ENCODE measurements at places on chromosomes 1 and 21. TPM values are rescaled to one million over a fixed set of nuclear protein-coding genes. Genes with fewer than 3 reads are reported as not detected.

DNA sequence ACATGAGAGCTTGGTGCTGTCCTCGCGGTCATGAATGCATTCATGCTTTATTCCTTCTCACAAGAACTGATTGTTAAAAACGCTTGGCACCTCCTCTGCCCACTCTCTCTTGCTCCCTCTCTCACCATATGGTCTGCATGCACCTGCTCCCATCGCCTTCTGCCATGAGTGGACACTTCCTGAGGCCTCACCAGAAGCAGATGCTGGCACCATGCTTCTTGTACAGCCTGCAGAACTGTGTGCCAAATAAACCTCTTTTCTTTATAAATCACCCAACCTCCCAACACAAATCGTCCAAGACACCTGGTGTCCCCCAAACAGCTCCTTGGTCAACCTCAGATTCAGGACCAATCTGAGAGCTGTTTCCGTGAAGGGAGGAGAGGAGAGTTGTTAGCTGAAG is 43.3 kb upstream of the PCBP3 start:
- DNase-seq, result peak; percentile 8

DNA sequence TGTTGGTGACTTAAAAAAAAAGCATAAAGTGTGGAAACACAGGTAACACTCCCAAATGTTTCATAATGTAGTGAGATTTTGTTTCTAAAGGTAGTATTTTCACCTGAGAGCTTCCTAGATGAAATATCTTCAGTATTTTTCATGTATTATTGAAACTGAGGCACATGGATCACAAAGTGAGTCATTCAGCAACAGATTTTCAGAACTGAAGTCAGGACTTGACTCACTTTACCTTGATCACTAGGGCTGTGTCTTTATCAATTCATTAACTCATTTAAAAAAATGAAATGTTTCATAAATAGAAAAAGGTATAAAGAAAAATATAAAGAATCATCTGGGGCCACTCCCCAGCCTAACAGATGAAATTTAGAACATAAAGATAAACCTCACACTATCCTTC is 66.5 kb upstream of the RCC1 start:
- DNase-seq, result no peak

GRCh38 chr1:247437551-247438505 is 20.1 kb downstream of the OR2B11 start:
- DNase-seq, result no peak

GRCh38 chr1:1968767-1969504 is 34.6 kb downstream of the CFAP74 start:
- no peak for DNase-seq

DNA sequence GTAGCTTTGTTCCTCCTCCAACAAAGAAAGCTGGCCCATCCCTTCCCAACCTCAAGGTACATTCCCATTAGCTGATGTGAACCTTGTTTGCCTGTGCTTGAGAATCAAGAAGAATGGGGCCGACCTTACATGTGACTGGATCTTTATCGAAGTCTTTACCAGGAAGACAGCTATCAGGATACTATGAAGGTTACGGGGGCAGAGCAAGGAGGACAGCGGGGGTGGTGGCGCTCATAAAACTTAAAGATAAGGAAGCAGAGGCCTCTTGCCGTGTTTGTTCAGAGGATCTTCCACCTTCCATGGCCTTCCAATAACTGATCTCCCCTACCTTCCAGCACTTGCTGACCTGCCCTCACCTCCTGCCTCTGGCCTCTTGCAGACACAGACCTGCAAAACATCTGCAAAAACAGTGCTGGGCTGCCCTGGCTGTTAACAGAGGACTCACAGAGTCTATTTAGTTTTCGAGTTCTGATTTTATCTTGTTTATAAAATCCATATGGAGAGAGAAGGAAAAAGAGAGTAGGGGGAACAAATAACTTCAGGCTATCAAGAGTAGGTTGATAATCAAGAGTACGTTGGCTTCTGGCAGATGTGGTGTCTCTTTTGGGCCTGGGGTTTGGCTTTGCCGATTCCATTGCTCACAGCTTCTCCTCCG is 198.0 kb downstream of the HUNK start:
- DNase-seq, result no peak

- no peak for DNase-seq
Measured at GRCh38 chr1:176996456-176997090, 167.9 kb downstream of the ASTN1 start.

DNA sequence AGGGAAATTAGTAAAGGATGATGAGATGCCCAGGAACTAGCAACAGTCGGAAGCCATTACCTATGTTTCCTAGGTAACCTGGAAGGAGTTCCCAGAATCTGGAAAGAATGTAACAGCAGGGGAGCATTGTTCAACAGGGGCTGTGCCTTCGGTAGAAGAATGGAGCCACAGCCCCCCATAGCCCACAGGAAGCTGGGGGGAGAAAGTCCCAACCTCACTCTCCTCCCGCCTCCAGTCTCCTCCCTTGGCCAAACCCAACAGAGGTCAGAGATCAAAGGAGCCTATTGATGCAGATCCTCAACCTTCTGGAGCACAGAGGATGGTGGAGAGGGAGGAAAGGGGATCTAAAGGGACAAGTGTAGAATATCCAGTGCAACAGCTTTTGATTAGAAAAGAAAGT is 131.5 kb upstream of the SLC44A3 start:
- DNase-seq, result no peak

DNA sequence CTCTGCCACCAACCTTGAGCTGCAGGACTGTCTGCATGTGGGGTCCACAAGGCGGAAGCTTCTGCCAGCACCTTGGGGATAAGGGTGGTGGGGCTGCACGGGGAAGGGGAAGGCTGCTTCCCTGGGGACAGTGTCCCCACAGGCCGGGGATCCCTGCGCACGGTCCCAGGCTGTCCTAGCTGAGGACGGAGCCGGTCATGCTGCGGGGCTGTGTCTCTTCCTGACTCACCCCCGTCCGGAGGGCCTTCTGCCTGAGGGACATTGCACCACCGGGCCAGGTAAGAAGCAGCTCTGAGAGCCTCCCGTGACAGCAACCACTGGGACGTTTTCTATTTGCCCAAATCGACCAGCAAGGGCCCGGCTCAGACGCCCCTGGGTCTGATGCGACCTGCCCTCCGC is 29.9 kb downstream of the KRTAP10-1 start:
- no peak for DNase-seq

- no peak for DNase-seq
Measured at GRCh38 chr1:154115180-154115579, 39.7 kb downstream of the NUP210L start.

DNA sequence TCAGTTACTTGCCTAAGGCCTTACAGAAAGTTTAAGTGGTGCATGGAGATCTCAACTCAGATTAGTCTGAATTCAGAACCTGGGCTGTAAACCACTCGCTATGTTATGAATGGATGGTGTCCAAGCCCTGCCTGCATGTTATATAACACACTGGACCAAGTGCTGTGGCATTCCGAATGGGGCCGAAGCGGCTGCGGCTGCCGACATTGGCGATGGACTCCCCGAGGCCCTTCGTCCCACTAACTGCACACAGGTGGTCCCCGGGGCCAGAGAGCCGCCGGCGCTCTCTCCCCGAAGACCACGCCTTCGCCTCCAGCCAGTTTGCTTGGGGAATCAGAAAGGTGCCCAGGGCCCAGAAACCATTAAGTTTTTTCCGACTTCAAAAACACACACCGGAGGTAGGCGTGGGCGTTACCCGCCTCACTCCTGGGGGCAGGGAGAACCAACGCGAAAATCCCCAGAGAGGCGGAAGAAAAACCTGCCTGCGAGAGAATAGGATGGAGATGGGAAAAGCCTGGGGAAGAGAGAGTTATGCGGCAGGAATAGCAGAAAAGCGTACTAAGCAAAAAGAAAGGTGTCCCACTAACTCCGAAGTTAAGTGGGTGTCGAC is 579 bp upstream of the TENT5C start:
- peak; percentile 83 for DNase-seq

GRCh38 chr1:66533804-66534740 is at the start of gene SGIP1:
Gene SGIP1 (plus strand): TSS chr1:66534153. CDS start chr1:66534359, 206 bp downstream.
- DNase-seq, result peak; percentile 86

GRCh38 chr1:70934194-70934961 is 113.2 kb downstream of the PTGER3 start:
- DNase-seq, result no peak

GRCh38 chr1:55957276-55957675 is 622.1 kb downstream of the PLPP3 start:
- DNase-seq, result no peak

GRCh38 chr1:232822530-232822929 is 17.3 kb downstream of the MAP10 start:
- no peak for DNase-seq

- DNase-seq, result peak; percentile 81
Measured at GRCh38 chr1:147225193-147225730, at the start of gene FMO5. Gene FMO5 (minus strand): TSS chr1:147225339. CDS start chr1:147225029, 310 bp downstream.

- DNase-seq, result no peak
Measured at GRCh38 chr1:212914789-212915188, 35.6 kb upstream of the VASH2 start.

DNA sequence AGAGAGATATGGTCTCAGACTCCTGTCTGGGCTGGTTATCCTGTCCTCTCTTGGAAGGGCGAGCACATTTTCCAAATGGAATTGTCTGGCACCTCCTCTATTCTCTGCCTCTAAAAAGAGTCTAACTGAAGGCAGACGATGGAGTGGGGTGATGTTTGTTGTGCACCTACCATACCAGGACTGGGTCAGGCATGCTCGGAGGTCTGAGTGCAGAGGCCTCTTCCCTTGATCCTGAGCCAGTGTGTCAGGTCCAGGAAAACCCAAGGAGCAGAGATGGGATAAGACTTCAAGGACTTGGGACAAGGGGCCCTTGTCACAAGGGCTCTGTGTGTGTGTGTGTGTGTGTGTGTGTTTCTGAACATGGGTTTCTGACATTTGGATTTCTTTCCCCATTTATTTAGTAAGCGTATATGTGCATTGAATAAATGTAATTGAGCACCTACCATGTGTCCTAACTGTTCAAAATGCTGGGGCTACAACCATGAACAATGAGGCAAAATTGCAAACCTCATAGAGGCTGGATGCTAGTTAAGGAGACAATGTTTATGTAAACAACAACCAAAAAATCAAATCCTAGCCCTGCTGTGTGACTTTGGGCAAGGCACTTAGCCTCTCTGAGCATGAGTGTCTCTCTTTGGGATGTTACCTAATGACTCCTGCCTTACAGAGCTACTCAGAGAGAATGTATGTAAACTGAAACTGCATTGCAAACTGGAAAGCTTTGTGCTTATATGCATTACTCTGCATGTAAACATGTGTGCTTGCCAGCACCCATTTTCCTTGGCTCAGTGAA is 276.3 kb downstream of the FOXD2 start:
- DNase-seq, result no peak

DNA sequence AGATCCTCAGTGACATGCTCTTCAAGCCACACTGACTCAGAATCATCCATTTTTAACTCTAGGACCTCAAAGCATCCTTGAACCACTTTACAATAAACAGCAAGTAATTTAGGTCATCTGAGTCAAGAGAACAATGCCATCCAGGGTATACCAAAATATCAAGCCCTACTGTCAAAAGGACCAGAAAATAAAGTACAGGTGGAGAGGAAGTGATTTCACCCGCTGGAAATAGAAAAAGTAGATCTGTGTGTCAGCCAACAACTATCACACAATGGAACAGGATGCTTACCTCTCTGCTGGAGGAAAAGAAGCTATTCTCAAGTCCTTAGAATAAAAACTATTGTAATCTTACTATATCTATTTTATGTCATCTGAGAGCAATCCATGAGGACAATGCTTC is 37.0 kb downstream of the RERE start:
- no peak for DNase-seq

GRCh38 chr1:48229317-48229716 is 6.8 kb downstream of the SLC5A9 start:
- DNase-seq, result no peak

DNA sequence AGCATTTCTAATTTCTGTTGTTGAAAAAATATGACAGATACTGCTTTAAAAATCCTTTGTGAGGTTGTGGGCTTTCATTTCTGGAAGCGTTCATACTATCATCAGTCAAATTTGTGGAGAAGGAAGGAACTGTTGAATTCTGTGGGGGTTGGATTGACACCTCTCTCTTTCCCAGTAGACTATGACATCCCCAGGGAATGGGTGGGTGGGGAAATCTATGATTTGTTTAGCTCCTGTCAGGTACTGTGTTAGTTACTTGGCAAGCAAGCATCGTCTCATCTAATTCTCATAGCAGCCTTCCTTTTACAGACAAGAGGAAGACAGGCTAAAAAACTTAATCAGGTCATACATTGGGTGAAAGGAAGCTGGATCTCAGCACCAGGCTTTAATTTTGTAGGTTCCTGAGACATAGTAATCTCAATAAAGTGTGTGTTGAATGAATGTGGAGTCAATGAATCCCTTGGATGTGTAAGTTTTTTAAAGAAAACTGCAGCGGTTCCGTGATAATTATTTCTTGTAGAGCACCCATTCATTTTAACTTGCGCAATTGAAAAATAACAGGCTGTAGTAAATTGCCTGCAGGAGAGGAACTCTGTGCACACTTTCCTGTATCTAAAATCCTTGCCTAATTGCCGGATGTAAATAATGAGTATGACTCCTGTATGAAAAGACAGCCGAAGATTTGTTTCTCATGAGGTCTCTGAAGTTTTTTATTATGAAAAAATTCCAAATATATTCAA is 60.6 kb downstream of the MYOM3 start:
- no peak for DNase-seq

DNA sequence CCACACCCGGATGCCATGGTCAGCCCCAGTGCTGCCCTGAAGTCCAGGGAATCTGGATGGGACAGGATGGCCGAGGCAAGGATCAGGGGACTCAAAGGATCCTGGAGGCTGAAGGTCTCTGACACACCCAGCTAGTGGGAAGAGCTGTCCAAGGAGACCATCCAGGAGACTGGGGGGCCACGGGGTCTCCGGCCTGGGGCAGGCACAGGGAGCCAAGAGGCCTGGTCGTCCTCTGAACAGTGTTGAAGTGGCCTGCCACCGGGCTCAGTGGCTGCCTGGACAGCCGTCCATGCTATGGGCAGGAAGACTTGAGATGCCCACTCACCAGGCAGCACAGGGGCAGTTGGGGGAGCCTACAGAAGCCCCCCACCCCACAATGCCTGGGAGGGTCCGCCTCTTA is 41.9 kb downstream of the MEGF6 start:
- DNase-seq, result no peak

GRCh38 chr1:178533121-178533946 is 20.4 kb downstream of the TEX35 start:
- DNase-seq, result no peak

- DNase-seq, result no peak
Measured at GRCh38 chr1:26705788-26706311, 10.0 kb downstream of the ARID1A start.

SLC41A1 gene
- total RNA-seq, result 40.3 TPM

CFHR3 gene
- 0.66 TPM for total RNA-seq

FAM72C gene
- not detected for total RNA-seq

IFI44 gene
- total RNA-seq, result 52.7 TPM

CD1E gene
- not detected for total RNA-seq

TATDN3 gene
- 10.9 TPM for total RNA-seq

KCNA2 gene
- total RNA-seq, result 1.0 TPM

GPR89B gene
- 15.2 TPM for total RNA-seq

C4BPB gene
- total RNA-seq, result 0.94 TPM

HNRNPR gene
- 113 TPM for total RNA-seq

C4BPA gene
- not detected for total RNA-seq

SFN gene
- total RNA-seq, result 3.7 TPM

SLC25A33 gene
- total RNA-seq, result 3.0 TPM

SLFNL1 gene
- total RNA-seq, result 0.69 TPM

RNU1-3 gene
- total RNA-seq, result 7,231 TPM

LCE3E gene
- not detected for total RNA-seq

NHLH1 gene
- 0.13 TPM for total RNA-seq

CBS gene
- 9.2 TPM for total RNA-seq
